ENCODE measurements at places on chromosomes 1 and 21.

DNA sequence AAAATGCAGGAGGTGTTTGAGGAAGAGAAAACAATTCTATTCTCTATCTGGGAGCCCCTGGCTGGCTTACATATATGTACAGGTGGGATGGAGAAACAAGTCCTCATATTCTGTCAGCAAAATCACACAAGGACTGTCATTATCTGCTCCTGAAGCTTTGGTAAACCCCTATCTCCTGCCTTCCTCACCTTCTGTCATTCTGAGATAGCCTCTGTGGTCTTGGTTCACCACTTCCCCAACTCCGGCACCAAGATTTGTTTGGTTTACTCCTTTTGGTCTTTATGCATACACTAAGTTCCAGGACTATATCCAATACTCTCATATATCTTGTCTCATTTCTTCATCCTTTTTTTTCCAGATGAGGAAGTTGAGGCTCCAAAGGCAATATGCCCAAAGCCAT is 551.1 kb downstream of the PLPP3 start:
- DNase-seq, result no peak

- DNase-seq, result no peak
Measured at GRCh38 chr21:34593423-34593822, 21.5 kb downstream of the RCAN1 start.

GRCh38 chr1:103156966-103157365 is 48.6 kb upstream of the COL11A1 start:
- no peak for DNase-seq

- DNase-seq, result no peak
Measured at GRCh38 chr1:200231787-200232231, 178.0 kb downstream of the ZNF281 start.

GRCh38 chr1:70210820-70211219 is 5.4 kb upstream of the LRRC40 start:
- no peak for DNase-seq

DNA sequence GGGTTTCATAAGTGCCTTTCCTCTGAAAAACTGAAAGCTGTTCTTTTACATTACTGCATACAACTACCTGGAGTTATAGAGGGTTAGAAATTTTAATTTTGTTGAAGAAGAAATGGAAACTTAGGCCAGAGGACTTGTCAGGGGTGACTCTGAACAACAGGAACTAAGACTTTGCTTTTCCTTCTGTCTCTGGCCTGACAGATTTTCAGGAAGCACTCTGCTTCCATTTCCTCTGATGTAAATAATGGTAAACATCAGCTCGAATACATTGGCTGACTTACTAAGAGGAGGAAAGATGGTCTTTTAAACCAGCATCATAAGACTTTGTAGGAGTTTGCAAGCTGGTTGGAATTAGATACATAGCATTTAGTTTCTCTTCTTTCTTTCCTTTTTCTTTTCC is 27.1 kb upstream of the PLEKHM2 start:
- no peak for DNase-seq

- no peak for DNase-seq
Measured at GRCh38 chr1:83011265-83011664, 987.7 kb downstream of the TTLL7 start.

DNA sequence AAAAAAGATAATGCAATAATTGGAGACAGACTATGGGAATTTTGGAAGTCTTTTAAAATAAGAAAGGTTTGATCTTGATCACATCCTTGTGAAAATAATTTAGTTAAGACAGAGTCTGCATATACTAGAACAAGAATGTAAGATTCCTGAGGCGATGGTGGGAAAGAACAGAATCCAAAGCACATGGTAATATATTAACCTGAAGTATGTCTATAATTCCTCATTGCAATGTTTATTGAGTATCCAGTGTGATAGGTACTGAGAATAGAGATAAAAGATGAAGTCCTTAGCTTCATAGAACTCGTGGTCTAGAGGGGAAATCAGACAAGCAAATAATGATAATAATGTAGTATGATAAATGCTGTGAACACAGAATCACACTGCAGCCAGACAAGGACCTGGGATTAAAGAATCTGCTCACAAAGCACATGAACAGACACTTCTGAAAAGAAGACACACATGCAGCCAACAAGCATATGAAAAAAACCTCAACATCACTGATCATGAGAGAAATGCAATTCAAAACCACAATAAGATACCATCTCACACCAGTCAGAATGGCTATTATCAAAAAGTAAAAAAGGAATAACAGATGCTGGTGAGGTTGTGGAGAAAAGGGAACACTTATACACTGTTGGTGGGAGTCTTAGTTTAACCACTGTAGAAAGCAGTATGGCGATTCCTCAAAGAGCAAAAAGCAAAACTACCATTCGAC is 6.9 kb upstream of the ANGPTL3 start:
- no peak for DNase-seq

GRCh38 chr1:81600363-81600762 is 200.4 kb upstream of the ADGRL2 start:
- DNase-seq, result no peak

DNA sequence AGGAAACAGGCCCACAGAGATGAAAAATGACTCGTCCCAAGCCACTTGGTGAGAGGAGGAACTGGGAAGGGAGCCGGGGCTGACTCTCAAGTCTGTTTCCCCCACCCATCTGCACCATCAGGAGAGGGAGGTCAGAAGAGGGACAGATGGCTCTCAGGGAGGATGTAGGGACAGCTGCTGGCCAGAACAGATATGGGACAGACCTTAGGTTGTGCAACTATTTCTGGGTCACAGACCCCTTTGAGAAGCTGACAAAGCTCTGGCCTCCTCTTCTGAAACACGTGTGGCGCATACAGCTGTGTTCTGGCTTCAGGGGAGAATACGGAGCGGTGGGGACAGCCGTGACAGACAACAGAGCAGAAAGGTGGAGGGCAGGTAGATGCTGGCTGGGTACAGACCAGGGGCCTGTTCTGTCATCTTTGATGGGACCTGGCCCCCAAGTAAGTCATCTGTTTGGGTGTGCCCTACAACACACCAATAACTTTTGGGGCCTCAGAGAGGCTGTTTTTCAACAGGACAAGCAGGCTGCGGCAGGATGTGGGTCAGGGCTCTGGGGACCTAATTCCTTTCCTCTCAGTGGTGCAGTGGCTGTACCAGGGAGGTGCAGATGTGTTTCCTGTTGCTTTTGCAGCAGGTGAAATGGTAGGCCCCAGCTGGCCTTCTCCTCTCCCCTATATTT is 7.3 kb downstream of the SH3BGRL3 start:
- DNase-seq, result no peak
